ENCODE measurements at places on chromosomes 5 and 9.

DNA sequence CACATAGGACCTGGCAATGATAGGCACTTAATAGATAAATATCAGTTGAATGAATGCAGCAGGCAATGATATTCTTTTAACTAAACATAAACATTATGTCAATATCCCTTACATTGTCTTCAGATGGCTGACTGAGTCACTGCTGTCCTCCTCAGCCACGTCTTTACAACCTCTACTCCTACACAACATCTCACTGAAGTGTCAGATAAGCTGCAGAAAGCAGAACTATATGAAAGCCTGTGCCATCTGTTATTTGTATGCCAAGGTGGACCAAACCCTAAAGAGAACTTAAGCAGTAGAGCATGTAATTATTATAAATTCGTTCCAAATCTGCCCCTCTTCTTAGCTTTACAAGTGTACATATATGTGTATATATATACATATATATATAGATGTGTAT lies 271.2 kb downstream of the RASEF start:
- H3K4me1 ChIP-seq: no peaks in the 10 kb centered on the region
- no peak for DNase-seq

- peaks cover 5% of the 10 kb centered on the region for H3K4me1 ChIP-seq
- H3K36me3 ChIP-seq: peaks cover 12% of the 10 kb centered on the region
- peaks cover 24% of the 10 kb centered on the region for H3K27me3 ChIP-seq
Measured at GRCh38 chr9:136847088-136847825, 2.0 kb upstream of the PHPT1 start.

GRCh38 chr5:54628050-54628449 lies 110.5 kb downstream of the SNX18 start:
- H3K27me3 ChIP-seq: no peaks in the 10 kb centered on the region
- H3K36me3 ChIP-seq: no peaks in the 10 kb centered on the region
- no peak overlapping the region for H3K27ac ChIP-seq
- no peak overlapping the region for H3K4me3 ChIP-seq
- no peak for DNase-seq

DNA sequence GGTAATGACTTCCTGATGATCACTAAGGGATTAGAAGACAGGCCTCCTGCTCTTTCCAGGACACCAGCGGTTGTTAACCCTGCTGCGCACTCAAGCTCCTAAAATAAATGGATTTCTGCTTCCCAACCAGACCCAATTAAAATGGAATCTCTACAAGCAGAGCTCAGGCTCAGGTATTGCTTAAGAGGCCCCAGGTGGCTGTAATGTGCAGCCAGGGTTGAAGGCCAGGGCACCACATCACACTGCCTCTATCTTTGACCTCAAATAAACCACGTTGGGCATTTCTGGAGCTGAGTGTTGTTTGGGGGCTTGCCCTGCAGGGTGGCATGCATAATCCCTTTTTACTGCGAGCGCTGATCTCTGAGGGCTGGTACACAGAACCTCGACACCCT lies 108.0 kb downstream of the FBXO38 start:
- H3K27me3 ChIP-seq: no peaks in the 10 kb centered on the region
- no peak overlapping the region for H3K27ac ChIP-seq
- H3K36me3 ChIP-seq: no peaks in the 10 kb centered on the region
- H3K4me1 ChIP-seq: no peaks in the 10 kb centered on the region

- no peaks in the 10 kb centered on the region for H3K36me3 ChIP-seq
- no peaks in the 10 kb centered on the region for H3K27me3 ChIP-seq
- peak within 1 kb of the TSS; percentile 84 for H3K4me3 ChIP-seq
- H3K4me1 ChIP-seq: no peaks in the 10 kb centered on the region
- H3K27ac ChIP-seq: peak within 1 kb of the TSS; percentile 72
Measured at GRCh38 chr5:151447174-151448037, at the start of gene SLC36A1. Gene SLC36A1, plus strand, starts transcription at chr5:151447603. Its CDS starts 11,190 bp downstream, at chr5:151458793.

DNA sequence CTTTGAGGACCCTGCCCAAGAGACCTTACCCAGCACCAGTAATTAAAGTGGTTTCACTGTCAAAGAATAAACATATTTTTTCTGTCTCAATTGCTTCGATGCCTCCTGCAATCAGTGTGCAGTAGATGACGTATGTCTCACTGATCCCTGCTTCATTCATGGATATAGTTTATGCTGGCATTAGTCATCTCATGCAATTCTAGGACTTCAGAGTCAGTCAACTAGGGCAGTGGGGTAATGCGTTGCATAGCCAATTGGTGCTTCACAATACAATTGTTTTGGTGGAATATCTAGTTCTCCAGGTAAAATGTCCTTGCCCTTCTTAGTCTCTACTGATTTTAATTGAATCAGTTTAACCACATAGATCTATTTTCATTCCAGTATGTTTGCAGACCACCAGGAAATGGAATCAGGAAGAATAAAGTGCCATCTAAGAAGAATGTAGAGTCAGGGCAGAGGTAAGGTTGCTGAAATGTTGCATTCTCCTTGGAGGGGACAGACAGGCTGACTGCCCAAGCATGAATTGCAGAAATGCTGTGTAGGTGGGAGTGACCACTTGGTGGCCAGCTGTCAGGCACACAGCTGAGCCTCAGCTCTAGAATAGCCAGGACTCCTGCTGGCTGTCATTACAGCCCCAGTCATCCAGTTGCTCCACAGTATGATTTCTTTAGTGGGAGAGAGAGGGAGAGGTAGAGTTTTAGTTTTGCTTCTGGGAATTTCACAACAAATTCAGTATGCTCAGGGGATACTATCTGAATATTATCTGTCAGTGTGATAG lies 73.5 kb upstream of the MEGF10 start:
- no peak overlapping the region for H3K27ac ChIP-seq
- no peaks in the 10 kb centered on the region for H3K4me1 ChIP-seq
- no peaks in the 10 kb centered on the region for H3K27me3 ChIP-seq
- no peak overlapping the region for H3K4me3 ChIP-seq

GRCh38 chr9:126407114-126407870 lies 80.7 kb downstream of the MVB12B start:
- H3K4me1 ChIP-seq: no peaks in the 10 kb centered on the region
- H3K27ac ChIP-seq: no peak overlapping the region
- DNase-seq: no peak
- no peaks in the 10 kb centered on the region for H3K36me3 ChIP-seq
- no peak overlapping the region for H3K4me3 ChIP-seq

- H3K27me3 ChIP-seq: no peaks in the 10 kb centered on the region
- peak overlapping the region; percentile 93 for H3K4me3 ChIP-seq
- H3K36me3 ChIP-seq: peaks cover 9% of the 10 kb centered on the region
- DNase-seq: no peak
Measured at GRCh38 chr5:6632324-6632887, 438 bp downstream of the NSUN2 start.

GRCh38 chr5:7745882-7746610 lies 104.9 kb downstream of the CFAP90 start:
- no peaks in the 10 kb centered on the region for H3K4me1 ChIP-seq
- H3K36me3 ChIP-seq: no peaks in the 10 kb centered on the region
- H3K4me3 ChIP-seq: no peak overlapping the region
- H3K27me3 ChIP-seq: no peaks in the 10 kb centered on the region

DNA sequence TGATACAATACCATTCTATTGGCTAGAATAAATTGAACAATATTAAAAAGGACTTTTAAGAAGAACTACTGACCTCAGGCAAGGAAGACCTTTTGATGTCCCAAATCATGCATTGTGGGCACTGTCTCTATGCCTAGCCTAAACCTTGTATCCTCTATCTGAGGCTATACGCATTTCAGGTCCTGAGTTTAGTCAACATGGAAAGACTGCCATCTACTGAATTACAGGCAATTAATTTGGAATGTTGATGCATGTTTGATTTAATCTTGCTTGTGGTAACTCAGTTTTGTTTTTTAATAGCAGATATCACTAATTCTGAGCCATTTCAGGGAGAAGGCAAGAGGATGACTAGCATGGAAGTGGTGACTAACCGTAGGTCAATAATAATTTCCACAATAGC lies 585.3 kb upstream of the CCNG1 start:
- H3K36me3 ChIP-seq: no peaks in the 10 kb centered on the region
- no peak for DNase-seq
- H3K27me3 ChIP-seq: no peaks in the 10 kb centered on the region
- no peak overlapping the region for H3K27ac ChIP-seq
- no peak overlapping the region for H3K4me3 ChIP-seq
